ENCODE measurements at places on chromosomes 7 and 10.

DNA sequence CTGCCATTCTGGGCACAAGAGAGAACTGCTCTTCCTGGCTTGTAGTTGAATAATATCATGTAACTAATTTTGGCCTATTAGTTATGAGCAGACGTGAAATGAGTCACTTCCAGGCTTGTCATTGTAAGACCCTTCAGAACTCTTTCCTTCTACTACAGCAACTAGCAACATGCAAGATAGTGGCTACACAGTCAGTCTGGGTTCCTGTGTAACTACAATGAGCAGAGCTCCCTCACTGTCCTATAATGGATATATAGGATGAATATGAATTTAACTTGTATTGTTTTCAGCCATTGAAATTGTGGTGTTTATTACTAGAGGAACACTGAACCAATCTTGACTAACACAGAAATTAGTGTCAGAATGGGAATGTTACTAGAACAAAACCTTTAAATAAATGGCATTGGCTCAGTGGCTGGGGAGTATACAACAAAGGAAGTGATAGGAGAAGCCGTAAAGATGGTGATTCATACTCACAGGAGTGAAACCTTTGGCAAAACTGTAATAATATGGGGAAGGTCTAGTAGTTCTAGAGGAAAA, 2.9 kb upstream of the MTPN start:
- DNase-seq, result no peak

DNA sequence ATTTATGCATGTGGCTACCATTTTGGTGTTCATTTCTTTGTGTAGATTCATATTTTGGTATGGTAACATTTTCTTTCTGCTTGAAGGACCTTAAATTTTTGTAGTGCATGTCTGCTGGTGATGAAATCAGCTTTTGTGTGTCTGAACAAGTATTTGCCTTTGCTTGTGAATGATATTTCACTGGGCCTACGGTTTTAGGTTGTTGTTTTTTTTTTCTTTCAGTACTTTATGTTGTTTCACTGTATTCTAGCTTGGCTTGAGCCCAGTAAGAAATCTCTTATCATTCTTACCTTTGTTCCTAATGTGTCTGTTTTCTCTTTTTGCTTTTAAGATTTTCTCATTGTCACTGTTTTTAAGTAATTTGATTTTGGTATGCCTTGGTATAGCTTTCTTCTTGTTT, 31.9 kb downstream of the SAMD8 start:
- DNase-seq, result no peak

DNA sequence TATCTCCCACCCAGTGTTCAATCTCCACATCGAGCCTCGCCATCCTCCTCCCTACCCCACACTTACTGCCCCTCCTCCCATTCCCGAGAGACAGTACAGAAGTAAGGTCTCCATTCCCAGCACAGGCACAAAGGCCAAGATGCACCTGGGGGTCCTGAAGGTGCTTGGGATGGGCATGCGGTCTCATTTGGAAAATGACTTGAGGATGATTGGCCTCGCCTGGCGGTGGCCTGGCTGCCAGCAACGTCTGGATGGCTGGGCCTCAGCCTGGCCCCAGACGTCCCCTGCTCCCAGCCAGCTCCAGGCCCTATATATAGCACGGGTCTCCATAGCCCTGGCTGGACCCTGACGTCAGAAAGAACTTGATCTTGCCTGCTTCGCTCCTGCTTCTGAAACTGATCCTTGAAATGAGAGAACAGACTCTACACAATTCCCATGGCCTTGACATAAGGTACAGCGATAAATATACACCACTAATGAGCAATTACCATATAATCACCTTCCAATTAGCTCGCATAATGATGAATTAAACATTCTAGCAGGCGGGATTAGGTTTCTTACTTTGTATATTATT, 11.8 kb downstream of the EMX2 start:
- no peak for DNase-seq

DNA sequence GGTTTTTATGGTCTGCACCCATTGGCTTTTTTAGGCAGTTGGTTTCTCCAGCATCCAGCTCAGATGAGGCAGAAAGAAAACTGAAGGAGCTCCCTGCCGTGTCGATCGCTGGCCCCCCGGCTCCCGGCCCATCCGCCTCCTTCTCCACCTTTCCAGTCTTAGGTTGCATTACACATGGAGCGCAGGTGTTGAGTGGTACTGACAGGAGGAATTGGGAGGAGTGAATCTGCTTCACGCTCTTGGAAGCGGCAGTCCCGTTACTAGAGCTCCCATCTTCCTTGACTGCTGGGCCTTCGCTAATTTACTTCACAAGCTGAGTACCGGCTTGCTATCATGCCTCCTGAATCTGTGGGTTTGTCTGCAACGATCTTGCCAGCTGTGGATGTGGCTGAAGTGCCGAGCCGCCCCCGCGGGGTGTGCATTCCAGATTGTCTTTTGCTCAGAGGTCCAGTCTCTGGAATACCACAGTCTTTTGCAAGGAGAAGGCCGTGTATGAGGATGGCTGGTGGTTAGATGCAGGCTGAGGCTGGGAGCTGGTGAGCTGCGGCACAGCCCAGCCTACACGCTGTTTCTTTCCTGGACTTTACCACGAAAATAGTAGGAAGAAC, 17.1 kb downstream of the IQCE start:
- no peak for DNase-seq

- no peak for DNase-seq
Measured at GRCh38 chr7:8434290-8435002, 1.0 kb downstream of the NXPH1 start.

DNA sequence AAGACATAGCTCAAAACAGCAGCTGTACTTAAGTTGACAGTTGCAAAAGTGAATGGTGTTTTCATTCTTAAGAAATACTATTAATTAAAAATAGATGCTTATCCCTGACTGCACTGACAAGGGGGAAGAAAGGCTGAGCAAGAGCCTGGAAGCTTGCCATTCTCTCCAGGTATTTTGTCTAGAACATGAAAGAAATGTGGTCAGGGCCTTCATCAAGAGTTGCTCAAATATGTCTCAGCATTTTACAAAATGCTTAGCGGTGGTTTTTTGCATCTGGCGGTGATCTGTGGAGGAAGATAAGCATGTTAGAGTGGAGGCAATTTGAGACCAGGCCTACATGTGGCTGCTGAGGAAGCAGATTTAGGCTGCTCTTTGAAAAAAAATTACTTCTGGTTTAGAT, 46.4 kb upstream of the CC2D2B start:
- DNase-seq, result no peak

DNA sequence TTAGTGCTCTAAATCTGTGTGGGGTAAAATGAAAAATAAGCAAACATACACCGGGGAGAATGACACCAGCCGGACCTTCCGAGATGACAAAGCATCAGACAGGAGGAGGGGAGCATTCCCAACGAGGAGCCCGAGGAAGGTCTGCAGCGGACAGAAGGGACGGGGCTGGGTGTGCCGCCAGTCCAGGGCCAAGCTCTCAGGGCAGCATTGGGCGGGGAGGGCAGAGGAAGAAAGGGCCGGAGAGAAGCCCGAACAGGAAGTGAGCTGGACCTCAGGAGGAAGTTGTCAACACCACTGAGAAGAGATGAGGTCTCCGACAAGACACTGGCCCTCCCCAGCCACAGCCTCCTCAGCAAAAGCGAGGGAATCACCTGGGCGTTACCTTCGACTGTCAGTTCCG, 182.6 kb upstream of the RNF32 start:
- DNase-seq, result no peak

GRCh38 chr10:88168171-88169036, 305.0 kb downstream of the PTEN start:
- DNase-seq, result no peak

GRCh38 chr10:60446851-60447250, 57.2 kb upstream of the ANK3 start:
- no peak for DNase-seq

- no peak for DNase-seq
Measured at GRCh38 chr10:69214666-69215131, 5.4 kb upstream of the HKDC1 start.

DNA sequence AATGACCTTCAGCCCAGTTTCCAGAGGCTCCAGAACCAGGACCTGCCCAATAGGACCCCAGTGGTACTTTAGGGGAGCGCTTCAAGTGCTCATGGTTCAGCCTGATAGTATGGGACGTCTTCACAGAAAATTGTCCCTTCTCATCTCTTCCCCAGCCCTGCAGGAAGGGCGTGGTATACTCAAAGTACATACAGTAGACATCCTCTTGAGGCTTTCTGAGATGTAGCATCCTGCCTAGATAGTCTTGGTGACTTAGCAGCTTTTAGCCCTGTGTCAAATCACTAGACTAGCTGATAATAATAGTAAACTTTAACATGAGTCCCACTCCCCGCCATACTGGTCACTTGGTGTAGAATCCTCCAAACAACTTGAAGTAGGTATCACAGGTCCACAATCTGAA, 193.2 kb downstream of the CYP26A1 start:
- DNase-seq, result no peak

DNA sequence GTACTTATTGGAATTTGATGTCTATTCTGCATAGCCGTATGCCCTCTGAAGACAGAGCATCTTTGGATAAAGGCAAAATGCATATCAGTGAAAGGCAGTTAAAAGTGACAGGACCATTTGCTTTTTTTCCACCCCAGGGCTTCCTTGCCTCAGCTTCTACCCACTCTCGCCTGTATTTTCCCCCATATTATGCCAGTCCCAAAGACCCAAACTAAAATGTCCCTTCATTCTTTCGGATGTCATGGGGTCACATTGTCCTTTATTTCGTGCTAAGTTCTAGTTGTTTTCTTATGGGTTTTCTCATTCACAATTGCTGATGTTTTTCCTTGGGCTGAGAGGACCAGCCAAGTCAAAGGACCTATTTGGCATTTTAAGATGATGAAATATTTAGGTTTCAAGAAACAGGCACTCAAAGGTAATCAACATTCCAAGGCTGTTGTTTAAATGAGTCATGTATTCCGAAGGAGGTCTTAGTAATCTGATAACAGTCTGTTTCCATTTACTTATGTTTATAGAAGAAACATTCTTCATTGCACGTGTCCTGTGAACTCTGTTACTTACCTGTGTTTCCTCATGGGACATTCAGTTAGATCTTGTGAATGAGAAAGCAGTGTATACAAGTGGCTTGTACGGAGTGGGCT, 74.1 kb downstream of the DNAH11 start:
- no peak for DNase-seq
